ENCODE measurements at places on chromosomes 5 and 9.

GRCh38 chr9:97737429-97737828 lies 40.3 kb upstream of the XPA start:
- DNase-seq, result no peak

GRCh38 chr5:113081881-113082546 lies 105.4 kb downstream of the DCP2 start:
- DNase-seq, result peak; percentile 91

- DNase-seq, result no peak
Measured at GRCh38 chr5:116733991-116734975, 159.7 kb upstream of the SEMA6A start.

GRCh38 chr5:151924564-151925301 lies at the start of gene GLRA1:
GLRA1 (minus strand) TSS chr5:151924851; CDS start chr5:151924549, 302 bp downstream.
- DNase-seq, result no peak

DNA sequence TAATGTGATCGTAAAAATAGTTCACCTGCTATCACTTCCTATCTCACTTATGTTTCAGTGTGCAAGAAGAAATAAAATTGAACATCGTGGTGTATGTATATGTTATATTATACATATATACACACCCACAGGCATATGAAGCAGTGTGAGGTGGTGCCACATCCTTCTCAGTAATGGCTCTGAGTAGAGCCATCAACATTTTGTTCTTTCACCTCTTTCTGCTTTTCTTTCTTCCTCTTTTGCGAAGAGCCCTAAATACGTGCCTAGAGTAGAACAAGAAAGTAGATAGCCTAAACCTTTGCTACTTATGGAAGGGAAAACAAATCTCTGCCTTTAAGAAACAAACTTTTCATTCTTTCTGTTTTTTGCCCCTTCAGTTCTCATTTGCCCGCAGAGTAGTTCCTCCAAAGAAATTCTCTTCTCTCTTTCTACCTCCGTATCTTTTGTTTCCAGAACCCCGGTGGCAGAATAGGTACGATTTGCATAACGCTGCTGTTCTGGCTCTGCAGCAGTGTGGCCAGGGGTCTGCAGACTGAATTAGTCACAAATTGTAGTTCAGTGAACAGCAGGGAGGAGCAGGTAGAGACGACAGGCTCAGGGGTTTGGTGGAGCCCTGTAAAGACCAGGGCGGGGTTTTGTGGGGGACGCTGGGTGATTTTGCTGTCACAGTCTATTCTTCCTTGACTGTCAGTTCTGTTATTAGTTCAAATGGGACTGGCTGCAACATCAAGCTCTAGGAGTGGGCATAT lies 40.5 kb upstream of the PJA2 start:
- DNase-seq, result no peak

DNA sequence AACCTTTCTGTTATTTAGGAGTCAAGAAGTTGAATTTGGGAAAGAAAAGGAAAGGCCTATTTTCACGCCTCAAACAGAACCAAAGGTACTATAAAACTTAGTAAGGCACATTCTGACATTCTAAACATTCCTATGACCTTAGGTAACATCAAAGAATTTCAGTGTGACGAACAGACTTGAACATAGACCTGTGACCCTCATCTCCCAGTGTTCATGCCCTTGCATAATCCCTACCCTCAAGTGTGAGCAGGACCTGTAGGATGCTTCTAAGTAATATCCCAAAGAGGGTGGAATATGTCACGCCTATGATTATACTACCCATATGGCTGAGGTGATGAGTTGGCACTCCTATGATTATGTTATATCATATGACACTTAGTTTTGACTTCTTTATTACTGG lies 540.9 kb downstream of the KIF4B start:
- no peak for DNase-seq

- no peak for DNase-seq
Measured at GRCh38 chr9:129880654-129881546, 45.6 kb downstream of the USP20 start.

DNA sequence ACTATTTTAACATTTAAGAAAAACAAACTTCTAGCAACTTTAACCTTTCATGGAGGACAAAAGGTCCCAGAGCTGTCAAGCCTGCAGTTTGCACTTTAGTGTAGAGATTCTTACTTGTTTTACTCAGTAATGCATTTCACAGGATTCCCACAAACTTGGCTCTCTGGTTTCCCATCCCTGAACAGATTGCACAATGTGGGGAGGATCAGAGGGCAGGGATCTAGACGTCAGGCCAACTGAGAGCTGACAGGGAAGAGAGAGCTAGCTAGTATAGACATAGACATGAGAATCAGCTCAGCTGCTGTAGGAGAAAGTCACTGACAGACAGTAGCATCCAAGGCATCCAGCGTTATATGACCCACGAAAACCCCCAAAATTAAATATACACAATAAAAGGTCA lies 20.9 kb upstream of the BNIP1 start:
- no peak for DNase-seq

GRCh38 chr9:134858051-134858841 lies 22.4 kb upstream of the FCN2 start:
- peak; percentile 40 for DNase-seq

DNA sequence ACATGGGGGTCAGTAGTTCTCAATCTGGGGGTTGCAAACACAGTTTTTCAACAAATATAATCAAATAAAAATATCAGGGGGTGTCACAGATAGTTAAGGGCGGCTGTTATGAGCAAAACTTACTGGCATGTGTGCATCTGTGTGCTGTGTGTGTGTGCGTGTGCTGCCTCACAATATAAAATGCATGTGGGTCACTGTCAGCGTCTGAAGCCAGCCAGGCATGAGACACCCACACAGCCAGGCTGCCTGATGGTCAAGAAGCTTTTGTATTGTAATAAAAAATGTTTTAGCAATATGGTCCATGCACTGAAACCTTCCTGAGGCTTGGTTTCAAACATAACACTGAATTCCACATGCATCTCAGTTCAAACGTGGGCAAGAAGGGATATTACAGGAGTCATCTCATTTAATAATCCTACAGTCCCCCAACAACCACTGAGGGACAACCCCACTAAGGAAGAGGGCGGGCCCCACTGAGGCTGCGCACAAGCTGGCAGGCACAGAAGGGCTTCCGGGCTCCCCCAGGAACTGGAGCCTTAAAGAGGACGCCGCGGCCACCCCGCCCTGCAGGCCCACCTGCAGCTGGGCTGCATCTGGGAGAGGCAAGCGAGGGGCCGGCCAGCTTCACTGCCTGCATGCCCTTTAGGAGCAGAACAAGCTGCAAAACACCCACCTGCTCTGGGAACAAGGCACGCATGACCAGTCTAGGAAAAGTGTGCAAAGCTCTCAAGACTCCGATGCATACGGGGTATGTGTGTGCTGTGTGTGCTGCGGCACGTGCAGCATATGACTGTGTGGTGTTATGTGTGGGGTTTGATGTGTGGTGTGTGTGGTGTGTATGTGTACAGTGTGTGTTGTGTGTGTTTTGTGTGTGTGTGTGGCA lies 14.1 kb downstream of the SEMA4D start:
- no peak for DNase-seq

GRCh38 chr5:116445311-116445710 lies 129.3 kb downstream of the SEMA6A start:
- DNase-seq, result no peak

- no peak for DNase-seq
Measured at GRCh38 chr9:137387114-137387890, 35.7 kb downstream of the EXD3 start.

GRCh38 chr5:180519098-180519497 lies 24.9 kb downstream of the CNOT6 start:
- peak; percentile 23 for DNase-seq

DNA sequence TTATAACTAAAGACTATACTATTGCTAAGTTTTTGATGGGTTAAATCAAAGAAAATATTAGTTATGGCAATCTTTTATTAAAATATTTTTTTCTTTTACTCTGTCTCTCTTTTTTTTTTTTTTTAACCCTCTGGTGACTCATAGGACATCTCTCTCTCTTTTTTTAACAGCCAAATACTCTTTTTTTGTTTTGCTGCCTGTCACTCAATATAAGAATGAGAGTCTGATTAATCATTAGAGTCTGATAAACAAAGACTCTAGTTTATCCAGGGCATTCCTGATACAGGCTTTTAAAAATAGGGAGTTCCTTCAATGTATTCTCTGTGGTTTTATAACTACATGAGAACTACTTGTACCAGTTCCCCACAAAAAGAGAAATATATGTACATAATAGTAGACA lies 77.3 kb downstream of the SLC38A9 start:
- DNase-seq, result no peak

- DNase-seq, result no peak
Measured at GRCh38 chr5:17186256-17186655, 31.2 kb upstream of the BASP1 start.

- no peak for DNase-seq
Measured at GRCh38 chr5:33650911-33651310, 210.1 kb downstream of the TARS1 start.

- no peak for DNase-seq
Measured at GRCh38 chr5:54516051-54516655, 1.4 kb upstream of the SNX18 start.

GRCh38 chr5:76926329-76927105 lies 26.3 kb upstream of the CRHBP start:
- no peak for DNase-seq

- no peak for DNase-seq
Measured at GRCh38 chr5:35753500-35753899, 103.2 kb upstream of the IL7R start.

GRCh38 chr9:108100571-108100970 lies 611.0 kb upstream of the KLF4 start:
- DNase-seq, result no peak

DNA sequence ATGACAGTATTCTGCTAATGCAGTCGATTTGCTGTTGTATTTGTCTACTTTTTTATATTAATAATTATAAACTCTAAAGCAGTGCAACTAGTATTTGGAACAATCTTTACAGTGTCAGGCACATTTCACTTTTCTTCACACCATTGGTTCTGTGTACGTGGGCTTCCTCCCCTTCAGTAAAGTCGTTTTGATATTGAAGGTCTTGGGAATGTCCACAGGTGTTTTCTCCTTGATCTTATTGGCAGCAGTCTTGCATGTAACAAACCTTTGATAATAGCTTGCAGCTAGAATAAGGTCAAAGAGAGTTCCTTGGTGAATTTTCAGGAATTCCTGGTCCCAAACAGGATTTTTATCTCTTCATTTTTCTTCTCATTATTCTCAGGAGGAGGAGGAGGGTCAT lies 12.2 kb downstream of the DDX4 start:
- DNase-seq, result no peak

GRCh38 chr5:108420158-108420557 lies 38.3 kb upstream of the FBXL17 start:
- DNase-seq, result no peak

GRCh38 chr5:92860061-92860460 lies 721.0 kb downstream of the NR2F1-AS1 start:
- DNase-seq, result no peak

DNA sequence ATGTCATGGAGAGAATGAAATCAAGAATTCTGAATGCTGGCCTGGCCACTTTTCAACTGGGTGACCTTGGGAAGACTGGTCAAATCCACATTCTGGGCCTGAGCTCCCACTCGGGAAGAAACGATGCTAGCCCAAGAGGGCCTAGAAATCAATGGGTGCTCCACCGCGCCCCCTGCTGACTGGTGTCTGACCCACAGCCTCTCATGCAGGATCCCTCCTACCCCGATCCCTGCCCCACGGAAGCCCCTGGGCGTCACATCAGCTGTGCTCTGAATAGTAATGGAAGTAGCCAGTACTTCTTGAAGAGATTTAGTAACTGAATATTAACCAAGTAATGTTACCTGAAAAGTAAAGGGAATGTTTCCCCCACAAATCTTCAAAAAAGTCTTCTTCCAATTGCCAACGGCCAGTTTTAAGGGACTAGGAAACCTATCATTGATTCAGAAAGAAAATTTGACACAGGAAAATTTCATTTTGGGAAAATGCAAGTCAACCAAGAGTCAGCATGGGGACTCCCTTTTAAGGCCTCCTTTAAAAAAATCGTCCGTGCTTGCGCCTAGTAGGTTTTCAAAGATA lies 43.9 kb downstream of the CRB2 start:
- no peak for DNase-seq

- no peak for DNase-seq
Measured at GRCh38 chr5:92435781-92436180, 1052.7 kb upstream of the ARRDC3 start.

- DNase-seq, result no peak
Measured at GRCh38 chr9:21608200-21608599, 126.1 kb upstream of the IFNE start.

DNA sequence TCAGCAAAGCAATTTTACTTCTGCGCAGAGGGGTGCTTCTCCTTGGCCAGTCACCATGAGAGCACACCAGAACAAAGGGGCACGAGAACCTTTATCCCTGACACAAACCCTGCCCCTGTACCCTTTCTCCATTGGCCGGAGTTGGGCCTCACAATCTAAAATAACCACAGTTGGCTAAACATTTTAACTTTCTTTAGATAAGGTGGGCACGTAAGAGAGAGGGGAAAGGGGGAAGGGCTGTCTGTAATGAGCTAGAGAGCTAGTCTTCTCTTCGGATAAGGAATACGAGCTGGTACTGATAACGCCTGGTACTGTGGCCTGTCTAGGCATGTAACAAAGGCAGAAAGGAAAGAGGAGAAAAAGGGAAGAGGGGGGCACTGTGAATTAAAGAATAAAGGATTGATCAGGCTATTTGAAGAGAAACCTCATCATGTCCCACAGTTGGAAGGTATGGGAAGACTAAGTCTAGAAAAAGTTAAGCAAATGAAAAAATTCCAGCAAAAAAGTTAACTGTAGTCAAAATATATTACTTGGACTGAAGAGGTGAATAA lies 1.8 kb upstream of the IARS1 start:
- DNase-seq, result no peak

GRCh38 chr9:14768405-14769229 lies 46.1 kb upstream of the CER1 start:
- DNase-seq, result peak; percentile 52

DNA sequence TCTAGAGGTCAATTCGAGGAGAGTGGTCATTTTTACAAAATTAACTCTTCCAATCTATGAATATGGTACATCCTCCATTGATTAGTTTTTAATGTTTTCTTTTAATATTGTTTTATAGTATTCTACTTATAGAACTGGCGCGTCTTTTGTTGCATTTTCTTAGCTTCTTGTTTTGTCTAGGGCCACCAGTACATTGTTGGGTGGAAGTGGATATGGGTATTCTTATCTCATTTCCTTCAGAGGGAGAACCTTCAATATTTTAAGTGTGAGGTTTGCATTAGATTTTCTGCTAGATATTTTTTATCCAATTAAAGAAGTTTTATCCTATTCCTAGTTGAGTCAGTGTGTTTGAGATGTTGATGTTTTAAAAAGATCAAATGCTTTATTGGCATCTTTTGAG lies 69.8 kb downstream of the RPS23 start:
- DNase-seq, result no peak

DNA sequence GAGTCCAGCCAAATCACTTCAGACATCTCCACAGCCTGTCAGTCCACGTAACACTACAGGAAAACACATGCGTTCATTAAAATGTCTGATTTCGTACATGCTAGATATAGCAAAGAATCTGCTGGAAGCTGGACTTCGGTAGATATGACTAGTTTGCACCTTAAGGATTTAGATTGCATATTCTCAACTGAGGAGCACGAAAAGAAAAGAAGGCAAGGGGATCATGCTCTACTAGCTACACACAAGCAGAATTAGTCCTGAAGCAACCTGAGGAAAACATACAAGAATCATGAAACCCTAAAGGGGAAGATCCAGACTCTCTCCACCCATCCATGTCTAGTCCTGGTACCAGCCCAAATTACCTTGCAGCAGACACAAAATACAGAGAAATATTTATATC lies 36.1 kb upstream of the SSBP2 start:
- no peak for DNase-seq
